ENCODE measurements at places on chromosomes 7 and 10. TPM values are rescaled to one million over a fixed set of nuclear protein-coding genes. Genes with fewer than 3 reads are reported as not detected.

GRCh38 chr10:94423627-94424026 is 21.3 kb downstream of the TBC1D12 start:
- no peak for DNase-seq

DNA sequence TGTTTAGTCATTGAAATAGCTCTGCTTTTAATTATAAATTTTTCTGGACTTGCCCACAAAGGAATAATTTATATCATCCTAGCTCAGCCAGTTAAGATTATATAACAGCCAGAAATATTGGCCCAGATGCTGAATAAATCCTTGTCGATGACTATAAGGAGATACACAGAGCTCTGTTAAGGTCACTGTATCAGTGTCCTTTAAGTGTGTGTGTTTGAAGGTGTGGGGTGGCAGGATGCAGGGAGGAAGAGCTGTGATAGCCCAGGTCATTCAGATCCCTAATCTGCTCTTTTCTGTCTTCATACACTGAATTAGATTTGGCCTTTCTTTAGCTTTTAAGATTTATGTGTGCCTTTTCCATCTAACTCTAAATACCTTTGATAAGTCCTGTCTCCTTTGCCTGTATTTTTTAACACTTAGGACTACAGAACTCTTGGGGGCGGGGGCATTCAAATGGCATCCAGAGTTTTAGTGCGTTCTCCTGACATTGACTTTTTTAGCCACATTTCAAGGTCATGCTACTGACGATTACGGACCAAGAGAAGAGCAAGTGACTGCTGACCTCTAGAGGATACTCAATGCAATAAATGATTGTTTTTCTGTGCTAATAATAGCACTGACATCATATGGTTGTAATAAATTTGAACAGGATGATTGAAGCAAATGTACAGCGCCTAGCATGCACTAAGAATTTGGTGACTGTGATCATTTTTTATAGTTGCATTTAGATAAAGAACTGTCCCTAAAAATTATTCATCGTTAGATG is 172.3 kb downstream of the CACNB2 start:
- DNase-seq = no peak

GRCh38 chr7:16954321-16954720 is 72.5 kb upstream of the AGR3 start:
- no peak for DNase-seq

DNA sequence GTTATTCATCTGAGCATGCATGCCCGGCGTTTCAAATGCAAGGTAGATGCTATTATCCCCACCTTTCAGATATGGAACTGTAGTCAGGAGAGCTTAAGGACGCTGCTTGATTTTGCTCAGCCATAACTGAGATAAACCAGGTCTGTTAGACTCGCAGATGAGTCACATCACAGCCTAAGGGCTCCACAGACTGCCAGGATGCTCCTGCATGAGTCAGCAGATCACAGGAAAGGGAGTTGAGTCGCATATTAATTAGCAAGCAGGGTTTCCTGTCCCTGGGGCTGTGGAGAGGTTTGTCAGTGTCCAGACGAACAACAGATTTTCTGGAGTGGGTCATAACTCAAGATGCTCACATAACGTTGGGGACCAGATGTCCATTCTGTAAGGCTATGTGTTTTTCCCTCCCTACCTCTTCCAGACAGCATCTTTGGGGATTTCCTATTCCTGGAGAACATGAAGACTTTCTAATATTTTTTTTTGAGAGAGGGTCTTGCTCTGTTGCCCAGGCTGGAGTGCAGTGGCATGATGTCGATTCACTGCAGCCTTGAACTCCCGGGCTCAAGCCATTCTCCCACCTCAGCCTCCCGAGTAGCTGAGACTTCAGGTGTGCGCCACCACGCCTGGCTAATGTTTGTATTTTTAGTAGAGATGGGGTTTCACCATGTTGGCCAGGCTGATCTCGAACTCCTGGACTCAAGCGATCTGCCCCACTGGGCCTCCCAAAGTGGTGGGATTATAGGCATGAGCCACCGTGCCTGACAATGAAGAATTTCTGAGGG is 36.7 kb downstream of the PFKFB3 start:
- DNase-seq = peak; percentile 66

DNA sequence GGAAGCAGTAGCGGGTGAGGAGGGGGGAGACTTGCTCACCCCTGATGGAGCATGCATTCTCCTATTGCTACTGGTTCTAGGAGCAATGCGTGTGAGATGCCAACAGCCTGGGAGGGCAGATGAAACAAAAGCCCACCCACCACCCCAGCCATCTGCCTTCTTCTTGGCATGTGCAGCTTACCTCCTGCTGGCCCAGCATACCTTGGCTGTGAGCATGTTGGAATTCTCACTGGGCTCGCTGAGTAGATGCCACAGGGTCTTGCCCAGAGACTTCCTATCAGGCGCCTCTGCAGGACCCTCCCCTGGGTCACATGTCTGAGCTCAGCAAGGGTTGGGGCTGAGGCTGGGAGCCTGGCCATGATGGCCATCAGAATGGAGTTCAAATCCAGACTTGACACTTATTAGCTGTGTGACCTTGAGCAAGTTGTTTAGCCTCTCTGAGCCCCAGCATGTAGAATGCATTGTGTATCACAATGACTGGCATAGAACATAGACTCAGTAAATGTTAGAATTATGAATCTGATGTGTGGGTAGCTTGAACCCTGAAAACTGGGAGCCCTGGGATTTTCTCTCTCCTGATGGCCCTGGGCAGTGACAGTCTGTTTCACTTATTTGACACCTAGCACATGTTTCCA is 38.2 kb downstream of the CDH23 start:
- DNase-seq = no peak

DNA sequence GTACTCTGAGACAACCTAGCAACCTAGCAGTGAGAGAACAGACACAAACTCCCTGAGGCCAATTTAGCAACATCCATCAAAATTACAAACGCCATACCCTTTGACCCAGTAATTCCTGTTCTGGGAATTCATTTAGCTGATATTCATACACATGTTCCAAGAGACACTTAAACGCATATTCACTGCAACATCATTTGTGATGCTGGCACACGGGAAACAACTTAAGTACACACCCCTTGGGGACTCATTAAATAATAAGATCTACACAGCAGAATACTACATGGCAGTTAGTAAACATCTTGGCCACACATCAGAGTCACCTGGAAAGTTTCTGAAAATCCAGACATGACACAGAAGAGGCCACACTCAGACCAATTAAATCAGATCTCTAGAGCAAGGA is 17.6 kb downstream of the NUDCD3 start:
- no peak for DNase-seq

The JAKMIP3 gene
- 4.8 TPM for total RNA-seq

DNA sequence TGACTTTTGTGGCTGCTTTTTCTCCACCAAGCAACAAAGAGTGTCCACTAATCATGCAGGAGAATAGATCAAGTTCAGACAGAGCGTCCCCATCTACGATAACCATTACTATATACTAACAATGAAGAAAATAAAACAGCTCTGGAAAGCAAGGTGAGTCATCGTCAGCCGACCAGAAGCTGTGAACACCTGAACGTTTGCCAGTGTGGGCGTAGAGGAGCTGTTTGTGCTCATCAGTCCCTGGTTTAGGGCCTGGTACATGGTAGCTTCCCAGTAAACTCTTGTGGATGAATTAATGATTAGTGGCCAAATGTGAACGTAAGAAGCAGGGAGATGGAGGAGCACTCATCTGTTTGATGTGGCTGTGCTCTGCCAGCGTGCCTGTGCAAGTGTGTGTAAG is 180.7 kb downstream of the EVX1 start:
- DNase-seq = no peak

- no peak for DNase-seq
Measured at GRCh38 chr10:43160046-43160920, 22.0 kb downstream of the CSGALNACT2 start.

All from occipital lobe (tissue), 3 donors.